Fibroblast of villous mesenchyme (primary cell): ENCODE measurements at places on chromosomes 6 and 20. TPM values are rescaled to one million over a fixed set of nuclear protein-coding genes. Genes with fewer than 3 reads are reported as not detected.
A peak's percentile ranks its signal among the peaks of the same experiment; 100 is the strongest.

- no peak for DNase-seq
Measured at GRCh38 chr20:49889001-49889934, 26.1 kb downstream of the SPATA2 start.

DNA sequence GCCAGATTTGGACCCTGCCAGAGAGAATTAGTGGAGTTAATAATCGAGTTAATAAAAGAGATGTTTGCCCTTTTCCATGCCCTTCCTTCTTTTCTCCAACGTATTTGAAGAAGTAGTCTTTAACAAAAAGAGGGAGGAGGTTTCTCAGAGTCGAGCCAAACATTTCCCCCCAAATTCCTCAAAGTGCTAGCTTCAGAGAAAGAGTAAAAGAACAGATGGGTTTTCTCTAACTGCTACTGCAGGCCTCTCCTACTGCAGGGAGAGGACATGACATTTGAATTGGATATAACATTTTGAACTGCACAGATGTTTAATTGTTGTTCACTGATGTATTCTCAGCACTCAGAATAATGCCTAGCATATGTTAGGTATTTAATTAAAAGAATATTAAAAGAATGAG, 25.5 kb downstream of the RWDD2A start:
- DNase-seq, result no peak

DNA sequence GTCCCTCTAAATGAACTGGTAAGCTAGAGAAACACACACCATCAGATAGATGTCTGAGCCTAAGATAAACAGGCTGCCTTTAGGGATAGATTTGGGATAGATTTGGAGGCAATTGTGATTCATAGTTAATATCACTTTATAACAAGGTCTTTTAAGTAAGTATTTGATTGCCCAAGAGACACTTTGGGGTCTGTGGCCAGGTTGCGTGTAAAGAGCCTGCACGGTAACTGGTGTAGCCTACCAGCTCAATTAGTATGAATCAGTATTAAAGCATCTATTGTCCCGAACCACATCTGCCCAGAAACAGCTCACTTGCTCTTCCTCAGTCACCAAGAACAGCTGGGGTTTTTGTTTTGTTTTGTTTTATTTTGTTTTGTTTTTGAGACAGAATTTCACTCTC, 193.3 kb downstream of the SASH1 start:
- DNase-seq, result peak; percentile 83

GRCh38 chr6:155770313-155770712, 314.7 kb upstream of the NOX3 start:
- DNase-seq, result no peak

DNA sequence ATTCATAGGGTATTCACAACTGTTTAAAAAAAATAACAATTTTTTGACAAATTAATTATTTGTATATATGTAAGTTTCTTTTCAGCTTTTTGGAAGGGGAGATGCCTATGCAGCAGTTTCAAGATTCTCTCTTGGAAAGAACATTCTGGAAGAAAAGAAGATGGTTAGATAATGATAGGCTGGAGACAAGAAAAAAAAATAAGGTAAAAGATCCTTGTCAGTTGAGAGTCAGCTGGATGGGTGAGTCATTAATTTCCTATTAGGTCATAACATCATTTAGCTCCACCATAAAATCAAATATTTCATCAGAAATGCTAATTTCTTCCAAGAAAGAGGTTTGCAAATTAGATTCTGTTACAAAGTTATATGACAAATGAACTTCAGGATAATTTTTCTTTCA, 880.4 kb downstream of the EPHA7 start:
- no peak for DNase-seq

GRCh38 chr20:10798811-10799210, 125.0 kb upstream of the JAG1 start:
- DNase-seq, result no peak

DNA sequence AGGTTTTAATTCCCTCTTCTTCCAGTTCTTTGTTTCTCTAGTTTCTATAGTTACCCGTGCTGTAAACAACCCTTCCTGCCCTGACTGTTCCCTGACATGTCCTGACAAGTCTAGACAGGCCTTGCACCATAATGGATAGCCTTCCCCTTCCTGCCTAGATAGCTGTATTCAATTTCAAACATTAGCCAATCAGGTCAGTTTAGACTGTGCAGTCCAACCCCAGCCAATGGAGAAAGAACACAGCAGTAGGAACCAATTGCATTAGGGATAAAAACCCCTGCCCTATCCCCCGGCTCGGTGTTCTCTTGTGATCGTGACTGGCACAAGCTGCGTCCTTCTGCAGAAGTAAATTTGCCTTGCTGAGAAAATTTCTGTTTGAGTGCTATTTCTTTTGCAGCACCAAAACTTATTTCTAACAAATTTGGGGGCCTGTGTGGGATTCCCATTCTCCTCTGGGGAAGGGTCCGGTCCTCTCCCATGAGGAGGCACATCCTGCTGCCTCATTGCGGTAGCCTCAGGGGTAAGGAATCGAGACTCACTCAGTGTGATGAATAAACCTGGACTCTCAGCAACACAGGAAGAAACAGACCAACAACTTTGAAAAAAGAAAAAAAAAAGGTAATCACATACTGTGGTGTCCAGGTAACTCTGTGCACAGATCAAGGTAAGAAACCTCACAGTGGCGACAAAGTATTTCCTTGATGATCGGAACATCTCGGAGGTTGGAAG, 248.7 kb upstream of the ECI2 start:
- no peak for DNase-seq

DNA sequence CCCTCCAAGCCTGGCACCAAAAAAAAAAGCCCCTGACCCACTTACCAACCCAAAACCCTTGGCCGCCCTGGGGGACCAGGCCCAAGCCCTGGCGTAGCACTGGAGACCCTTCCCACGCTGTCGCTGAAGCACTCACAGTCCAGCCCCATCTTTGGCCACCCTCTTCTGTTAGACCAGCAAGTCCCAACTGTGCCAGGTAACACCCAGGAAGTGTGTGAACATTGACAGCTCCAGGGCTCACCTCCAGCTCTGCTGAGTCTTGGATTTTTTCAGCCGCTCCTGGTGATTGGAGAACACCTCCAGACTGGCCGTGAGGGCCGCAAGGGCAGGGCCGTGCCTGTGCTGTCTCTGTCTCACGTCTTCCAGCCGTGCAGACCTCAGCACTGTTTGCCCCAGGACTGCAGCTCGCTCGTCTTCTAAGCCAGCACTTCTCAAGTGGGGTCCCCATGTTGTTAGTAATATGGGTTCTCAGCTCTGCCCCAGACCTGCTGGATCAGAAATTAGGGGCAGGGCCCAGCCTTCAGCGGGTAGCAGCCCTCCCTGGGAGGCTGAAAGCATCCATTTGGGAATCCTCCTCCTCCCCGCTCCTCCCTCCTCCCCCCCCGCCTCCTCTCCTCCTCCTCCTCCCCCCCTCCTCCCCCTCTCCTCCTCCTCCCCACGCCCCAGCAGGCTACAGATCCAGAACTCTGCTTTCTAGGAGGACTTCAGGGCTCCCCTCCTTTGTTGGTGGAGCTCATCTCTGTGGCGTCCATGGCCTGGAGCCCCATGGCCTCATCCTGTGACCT, 18.1 kb downstream of the NPEPL1 start:
- no peak for DNase-seq

DNA sequence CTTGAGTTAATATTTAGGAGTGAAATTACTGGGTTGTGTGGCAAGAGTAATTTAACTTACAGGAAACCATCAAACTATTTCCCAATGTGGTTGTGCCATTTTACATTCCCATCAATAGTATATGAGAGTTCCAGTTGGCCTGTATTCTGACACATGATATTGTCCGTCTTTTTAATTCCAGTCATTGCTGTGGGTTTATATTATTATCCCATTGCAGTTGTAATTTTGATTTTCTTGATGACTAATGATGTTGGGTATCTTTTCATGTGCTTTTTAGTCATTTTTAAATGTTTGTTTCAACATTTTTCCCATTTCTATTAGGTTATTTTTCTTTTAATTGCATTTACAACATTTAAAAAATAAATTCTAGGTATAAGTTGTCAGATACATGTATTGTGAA, 614.0 kb downstream of the UTRN start:
- peak; percentile 63 for DNase-seq

DNA sequence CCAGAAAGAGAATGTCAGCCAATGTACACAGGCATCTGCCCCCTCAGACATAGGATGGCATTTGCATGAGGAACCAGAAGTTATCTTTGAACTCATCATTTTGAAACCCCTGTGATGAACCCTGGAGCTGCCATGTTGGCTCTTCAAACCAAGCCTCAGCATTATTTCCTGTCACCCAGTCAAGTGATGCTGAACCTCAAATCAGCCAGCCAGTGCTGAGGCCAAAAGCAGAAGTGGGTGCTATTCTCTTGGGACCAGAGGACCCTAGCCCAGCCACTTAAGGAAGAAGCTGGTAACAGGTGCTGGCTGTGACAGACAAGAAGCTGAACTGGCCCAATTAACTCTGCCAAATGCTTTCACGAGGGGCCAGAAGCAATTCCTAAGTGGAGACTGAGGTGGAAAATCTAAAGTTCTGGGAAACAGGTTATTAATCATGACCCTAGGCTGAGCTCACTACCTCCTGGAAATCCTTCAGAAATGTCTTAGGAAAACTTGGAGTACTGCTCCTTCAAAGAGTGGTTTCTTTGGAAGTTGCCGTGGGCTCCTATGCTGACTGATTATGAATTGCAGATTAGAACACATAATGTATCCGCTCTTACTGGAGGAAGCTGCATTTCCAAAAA, 4.0 kb downstream of the PKIG start:
- no peak for DNase-seq

GRCh38 chr20:2390951-2391675, 10.4 kb downstream of the TGM6 start:
- DNase-seq, result no peak

DNA sequence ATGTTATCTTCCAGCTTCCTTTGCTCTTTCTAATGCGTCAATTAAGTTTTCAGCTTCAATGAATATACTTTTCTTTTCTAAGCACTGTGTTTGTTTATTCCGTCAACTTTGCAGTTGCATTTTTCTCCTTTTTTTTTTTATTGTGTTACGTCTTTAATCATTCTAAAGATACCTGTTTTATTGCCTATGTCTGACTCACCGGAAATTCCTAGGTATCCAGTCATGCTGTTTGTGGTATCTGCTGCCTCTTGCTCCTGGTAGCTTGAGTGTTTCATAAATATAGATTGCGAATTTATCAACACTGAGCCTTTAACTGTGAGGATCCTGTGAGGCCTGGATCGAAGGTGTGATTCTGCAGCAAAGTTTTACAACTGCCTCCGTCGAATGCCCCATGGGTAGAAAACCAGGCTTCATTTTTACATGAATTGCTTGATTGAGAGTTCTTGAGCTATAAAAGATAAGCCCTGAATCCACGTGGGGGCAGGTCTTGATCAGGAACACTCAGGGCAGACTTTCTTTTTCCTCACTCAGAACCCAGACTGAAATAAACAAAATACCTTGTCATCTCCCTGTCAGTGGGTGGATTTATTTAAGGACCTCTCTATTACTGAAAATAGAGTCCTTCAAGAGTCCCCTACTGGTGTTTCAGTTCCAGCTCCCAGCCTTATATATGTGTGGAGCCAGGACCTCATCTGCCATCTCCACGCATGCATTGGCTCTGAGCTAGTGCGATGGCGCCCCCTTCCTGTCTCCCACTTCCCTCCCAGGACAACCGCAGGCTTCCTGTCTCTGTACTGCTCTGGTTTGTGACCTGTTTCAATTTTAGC, 60.1 kb upstream of the LRRC1 start:
- peak; percentile 93 for DNase-seq

- peak; percentile 43 for DNase-seq
Measured at GRCh38 chr20:50338479-50339391, 148.1 kb downstream of the CEBPB start.

DNA sequence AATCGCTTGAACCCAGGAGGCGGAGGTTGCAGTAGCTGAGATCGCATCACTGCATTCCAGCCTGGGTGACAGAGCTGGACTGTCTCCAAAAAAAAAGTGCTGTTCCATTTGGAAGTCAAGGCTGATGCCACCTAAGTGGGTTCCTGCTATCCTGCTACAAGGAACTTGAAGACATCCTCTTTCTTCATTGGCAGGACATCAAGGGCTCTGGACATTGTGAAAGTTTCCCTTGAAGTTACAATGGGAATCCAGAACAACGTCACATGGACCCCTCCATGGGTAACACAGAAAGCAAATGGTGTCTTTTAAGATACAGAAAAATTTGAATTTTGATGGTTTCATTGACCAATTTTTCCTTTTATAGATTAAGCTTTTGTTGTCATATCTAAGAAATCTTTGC, 15.5 kb upstream of the ITCH start:
- no peak for DNase-seq

GRCh38 chr6:168129292-168130167, 50.5 kb upstream of the FRMD1 start:
- DNase-seq, result no peak

- peak; percentile 44 for DNase-seq
Measured at GRCh38 chr6:119612911-119613381, 263.4 kb upstream of the MAN1A1 start.

GRCh38 chr20:53335555-53335954, 258.1 kb downstream of the ZNF217 start:
- DNase-seq, result no peak

DNA sequence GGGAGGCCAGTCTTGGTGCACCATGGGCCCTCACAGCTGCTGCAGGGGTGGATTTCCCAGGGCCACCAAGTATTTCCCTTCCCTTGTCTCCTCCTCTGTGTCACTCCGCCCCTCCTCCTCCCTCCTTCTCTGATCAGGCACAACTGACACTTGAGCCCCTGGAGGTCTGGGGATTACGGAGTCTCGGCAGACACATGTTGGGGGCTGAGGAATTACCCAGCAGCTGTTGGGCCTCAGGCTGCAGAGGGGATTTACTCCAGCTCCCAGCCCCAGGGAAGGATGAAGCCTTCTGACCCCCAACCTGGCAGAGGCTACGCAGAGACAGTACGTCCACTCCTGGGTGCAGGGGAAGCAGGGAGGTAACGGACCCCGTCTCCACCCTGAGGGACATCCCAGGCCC, 420.5 kb upstream of the SULF2 start:
- no peak for DNase-seq

- DNase-seq, result peak; percentile 33
Measured at GRCh38 chr6:79048611-79049010, 29.4 kb downstream of the PHIP start.

DNA sequence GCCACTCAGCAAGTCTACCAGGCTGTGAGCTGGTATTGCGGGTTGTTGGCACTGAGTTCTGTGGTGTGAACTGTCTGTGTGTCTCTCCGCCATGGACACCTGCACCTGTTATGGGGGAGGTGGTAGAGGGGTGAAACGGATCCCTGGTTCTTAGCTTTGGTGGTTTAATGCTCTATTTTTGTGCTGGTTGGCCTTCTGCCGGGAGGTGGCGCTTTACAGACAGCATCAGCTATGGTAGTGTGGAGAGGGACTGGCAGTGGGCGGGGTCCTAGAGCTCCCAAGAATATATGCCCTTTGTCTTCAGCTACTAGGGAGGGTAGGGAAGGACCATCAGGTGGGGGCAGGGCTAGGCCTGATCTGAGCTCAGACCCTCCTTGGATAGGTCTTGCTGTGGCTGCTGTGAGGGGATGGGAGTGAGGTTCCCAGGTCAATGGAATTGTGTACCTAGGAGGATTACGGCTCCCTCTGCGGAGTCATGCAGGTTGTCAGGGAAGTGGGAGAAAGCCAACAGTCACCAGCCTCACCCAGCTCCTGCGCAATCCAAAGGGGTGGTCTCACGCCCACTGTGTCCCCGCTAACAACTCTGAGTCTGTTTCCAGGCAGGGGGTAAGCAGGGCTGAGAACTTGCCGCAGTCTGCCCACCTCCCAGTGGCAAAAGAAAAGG, 154.3 kb downstream of the CCDC170 start:
- no peak for DNase-seq

GABRR1 gene
- total RNA-seq, result not detected in 2 replicates

SCAND1 gene
- total RNA-seq, result 41.0 and 92.1 TPM in 2 replicates

PROCR gene
- total RNA-seq, result 22.9 and 30.9 TPM in 2 replicates

PDYN gene
- not detected in 2 replicates for total RNA-seq

CST2 gene
- total RNA-seq, result not detected in 2 replicates

MEI4 gene
- under 0.01 TPM in 1 of 2 replicates, not detected in the other for total RNA-seq

AFG1L gene
- total RNA-seq, result 3.2 and 6.0 TPM in 2 replicates

NCOA5 gene
- total RNA-seq, result 15.5 and 18.6 TPM in 2 replicates

GPR6 gene
- not detected in 2 replicates for total RNA-seq
